T-helper 2 cell (primary cell): ENCODE measurements at places on chromosomes 5 and 9.

- no peak for DNase-seq
Measured at GRCh38 chr5:8912106-8912505, 633.8 kb downstream of the SEMA5A start.

DNA sequence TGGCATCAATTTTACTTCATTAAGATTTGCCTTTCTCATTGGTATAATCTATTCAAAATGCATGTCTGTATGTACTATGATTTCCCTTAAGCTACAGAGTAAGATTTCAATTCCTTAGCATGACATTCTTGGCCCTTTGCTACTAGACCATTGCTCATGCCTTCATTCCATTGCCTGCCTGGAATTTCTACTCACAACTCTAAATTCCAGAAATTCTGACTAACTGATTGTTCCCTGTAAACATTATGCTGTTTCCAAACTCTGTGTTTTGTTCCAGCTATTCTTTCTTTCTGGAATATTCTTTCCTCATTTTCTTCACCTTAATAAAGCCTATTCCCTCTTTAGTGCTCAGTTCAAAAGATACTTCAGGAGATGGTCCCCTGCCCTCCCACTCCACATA is 568.8 kb upstream of the SEMA6A start:
- DNase-seq: no peak

DNA sequence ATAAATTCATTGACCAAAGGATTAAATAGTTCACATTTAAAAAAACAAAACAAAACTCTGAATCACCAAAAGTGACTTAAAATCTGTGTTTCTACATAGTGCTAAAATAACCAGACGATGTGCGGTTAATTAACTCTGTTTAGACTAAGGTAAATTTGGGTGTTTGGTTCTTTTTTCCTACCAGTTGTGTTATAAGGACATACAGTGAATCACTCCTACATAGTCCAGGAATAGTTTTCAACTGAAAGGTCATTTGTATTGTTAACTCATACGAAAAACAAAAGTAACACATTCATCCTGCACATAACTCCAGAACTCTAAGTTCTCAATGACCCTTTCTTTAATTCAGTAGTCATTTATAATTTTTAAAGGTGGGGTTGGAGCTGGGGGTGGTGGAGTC is 203.7 kb downstream of the GLIS3 start:
- DNase-seq: no peak

GRCh38 chr9:89430995-89431394 is 66.9 kb downstream of the SEMA4D start:
- no peak for DNase-seq

DNA sequence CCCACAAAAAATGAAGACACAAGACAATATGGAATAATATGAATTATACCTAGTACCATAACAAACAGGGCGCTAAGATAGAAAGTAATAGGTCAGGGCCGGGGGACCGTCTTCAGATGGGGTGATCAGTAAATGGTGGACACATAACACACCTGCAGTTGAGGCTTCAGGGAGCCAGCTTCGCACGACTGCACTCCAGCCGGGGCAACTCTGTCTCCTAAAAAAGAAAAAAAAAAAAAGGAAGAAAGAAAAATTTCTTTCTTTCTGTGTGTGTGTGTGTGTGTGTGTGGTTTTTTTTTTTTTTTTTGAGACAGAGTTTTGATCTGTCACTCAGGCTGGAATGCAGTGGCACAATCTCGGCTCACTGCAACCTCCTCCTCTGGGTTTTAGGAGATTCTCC is 75.0 kb upstream of the HSPA9 start:
- DNase-seq: no peak

DNA sequence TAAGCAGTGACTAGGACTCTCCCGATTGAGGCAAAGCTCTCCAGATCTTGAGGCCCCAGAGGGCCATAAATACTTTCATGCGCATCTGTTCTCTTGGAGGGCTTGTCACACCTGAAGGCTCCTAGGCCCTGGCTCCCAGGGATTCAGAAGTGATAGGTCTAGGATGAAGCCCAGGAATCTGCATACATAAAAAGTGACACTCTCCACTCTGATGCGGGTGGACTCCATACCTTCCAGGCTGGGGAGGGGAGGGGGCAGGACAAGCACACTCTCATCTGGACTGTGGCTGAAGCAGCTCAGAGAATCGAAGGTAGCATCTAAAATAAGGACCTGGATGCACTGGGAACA is 9.1 kb upstream of the CYSTM1 start:
- no peak for DNase-seq

DNA sequence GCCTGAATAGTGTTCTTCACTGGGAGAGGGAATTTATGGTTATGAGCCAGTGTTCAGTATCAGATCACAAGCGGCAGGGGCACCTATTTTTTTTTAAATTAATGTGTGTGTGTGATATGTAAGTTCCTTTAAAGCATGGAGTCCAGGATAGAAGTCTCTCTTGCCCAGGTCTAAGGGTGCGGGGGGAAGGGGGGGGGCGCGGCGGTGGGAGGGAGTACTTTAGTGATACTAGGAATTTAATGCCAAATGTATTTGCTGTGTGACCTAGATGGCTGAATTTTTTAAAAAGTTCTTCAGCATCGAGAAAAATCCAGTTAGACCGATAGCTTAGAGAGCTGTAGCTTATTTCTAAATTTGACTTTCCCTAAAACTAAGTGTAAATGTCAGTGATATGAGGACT is 1.5 kb upstream of the FCHO2 start:
- no peak for DNase-seq

- DNase-seq: no peak
Measured at GRCh38 chr5:59506285-59506877, 387.1 kb downstream of the PDE4D start.

DNA sequence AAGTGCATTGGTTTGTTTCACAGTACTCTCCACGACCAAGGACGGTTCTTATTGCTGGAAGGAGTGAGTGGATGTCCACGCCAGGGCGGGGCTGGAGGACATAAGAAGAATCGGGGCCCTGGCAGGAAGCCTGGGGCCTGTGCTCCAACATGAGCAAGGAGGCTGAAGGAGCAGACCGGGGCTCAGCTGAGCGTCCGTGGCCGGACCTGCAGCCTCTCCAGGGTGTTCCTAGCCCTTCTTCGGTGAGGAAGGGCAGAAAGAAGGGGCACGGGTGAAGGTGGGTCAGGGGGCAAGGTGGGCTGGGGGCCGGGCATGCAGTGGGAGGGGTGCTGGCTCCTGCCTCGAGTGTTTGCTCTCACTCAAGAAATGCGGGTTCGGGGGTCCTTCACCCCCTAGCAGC is 18.1 kb downstream of the FAM78A start:
- DNase-seq: no peak

DNA sequence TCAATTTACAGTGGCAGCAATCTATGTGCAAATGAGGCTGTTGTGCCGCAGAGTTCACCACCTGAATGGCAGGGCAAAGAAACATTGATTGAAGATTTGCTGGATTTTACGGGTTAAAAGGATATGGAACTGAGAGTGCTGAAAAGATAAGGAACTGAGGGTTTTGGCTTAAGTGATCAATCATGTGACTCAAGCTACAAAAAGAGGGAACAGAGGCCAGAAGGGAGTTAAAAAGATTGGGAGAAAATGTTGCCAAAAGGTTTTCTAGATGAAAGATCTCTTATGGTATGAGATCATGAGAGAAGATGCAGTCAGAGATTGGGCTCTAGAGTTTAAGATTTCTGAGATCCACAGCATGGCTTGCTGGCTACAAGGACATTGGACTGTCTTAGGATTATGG is 7.9 kb upstream of the RIMOC1 start:
- DNase-seq: no peak

DNA sequence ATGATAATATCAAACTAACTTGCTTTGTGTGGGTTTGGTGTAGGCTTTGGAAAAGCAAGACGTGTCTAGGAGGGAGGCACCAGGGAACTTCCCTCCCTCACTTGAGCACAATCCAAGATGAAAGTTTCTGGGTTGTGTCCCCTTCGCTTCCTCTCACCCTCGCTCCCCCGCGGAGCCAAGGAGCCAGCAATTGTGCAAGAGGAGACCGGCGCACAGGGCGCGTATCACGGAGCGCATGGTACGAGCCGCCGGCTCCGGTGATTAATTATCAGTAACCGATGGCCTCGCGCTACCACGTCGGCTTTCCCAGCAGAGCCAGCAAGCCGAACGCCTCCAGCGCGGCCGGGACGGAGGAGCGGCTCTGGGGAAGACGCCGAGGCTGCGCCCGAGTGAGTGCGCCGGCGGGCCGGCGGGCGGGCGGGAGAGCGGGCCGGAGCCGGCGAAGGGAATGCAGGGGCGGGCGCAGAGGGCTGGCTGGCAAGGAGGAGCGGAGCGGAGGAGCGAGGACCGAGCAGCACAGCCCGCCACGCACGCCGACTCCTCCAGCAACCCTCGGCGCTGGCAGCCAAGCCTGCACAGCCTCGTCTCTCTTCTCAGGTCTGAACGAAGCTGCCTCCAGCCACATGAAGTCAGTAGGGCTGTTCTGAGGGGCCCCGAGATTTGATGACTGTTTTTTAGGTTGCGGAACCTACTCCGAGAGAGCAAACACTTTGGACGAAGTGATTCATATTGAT is 143.6 kb downstream of the BNC2 start:
- no peak for DNase-seq

DNA sequence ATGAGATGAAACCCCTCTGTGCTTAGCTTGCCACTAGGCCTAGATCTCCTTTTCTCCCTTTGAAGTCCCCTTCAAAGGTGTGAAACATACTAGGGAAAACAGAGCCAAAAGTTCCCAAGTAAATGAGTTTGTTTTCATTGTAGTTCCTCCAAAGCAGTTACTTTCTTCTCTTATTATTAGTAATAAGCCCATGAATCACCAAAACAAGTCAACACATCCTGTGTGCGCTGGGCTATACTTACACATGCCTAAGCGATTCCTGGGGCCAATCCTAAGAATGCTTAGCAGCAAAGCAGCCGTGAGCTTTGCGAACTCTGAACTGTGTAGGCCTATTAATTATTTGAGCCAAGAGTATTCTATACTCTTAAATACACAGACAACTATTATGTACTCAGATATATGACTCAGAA is 7.6 kb downstream of the ENC1 start:
- no peak for DNase-seq

DNA sequence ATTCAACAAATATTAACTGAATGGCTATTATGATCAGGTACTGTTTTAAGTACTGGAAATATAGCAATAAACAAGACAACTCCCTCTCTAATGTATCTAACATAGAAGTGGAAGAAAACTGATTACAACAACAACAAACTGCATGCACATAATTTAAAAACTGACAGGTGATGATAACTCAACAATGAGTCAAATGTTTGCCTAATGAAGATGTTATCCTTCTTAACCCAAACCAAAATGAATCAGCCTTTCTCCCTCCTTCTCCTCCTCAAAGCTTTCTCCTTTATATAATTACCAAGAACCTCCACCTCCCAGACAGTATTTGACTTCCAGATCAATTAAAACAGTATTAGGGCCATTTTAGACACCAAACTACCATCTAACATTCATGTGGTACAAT is 49.3 kb downstream of the RICTOR start:
- DNase-seq: no peak

- DNase-seq: no peak
Measured at GRCh38 chr9:104412238-104412637, 91.8 kb upstream of the OR13F1 start.

DNA sequence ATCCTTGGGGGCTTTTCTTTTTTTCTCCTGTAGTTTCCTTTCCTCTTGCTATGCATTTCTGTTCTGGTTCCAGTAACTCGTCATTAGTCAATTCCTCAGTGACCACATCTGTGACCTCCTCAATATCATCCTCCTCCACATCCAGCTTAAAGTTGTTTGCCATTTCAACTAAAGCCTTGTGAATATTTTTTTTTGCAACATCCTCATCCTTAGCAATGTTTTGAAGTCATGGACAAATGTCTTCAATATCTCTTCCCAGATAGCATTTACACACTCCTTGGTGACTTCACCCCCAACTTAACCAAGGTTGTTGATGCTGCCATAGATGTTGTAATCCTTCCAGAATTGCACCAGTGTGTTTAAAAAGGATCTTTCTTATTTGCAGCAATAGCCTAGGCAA is 14.7 kb upstream of the ADRB2 start:
- no peak for DNase-seq

GRCh38 chr5:41587668-41588067 is 77.3 kb upstream of the PLCXD3 start:
- no peak for DNase-seq

- no peak for DNase-seq
Measured at GRCh38 chr9:69149321-69149807, 24.7 kb upstream of the TJP2 start.

DNA sequence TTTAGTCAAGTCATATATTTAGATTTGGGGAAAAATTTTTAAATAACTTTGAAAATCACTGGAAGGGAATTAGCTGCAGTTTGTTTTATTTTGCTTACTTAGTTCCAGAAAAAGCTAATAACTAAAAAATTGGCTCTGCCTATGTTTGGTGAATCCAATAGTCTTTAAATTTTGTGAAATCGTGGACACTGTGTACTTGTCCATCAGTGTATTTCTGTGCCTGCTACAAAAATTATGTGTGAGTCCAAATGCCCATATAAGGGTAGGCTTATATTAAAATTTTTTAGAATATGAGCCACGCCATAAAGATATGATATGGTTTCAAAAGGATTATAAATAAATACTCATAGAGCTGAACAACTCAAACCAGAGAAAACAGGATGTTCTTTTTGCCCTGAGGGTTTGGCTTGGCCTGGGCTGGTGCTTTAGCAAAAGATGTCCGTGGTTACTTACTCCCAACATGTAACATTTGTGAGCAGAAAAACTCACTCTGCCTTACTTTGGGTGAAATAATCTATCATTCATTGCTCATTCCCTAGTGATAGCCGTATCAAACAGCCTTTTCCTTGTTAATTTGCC is 133.2 kb upstream of the PRLR start:
- DNase-seq: no peak

- no peak for DNase-seq
Measured at GRCh38 chr5:90056911-90057705, 352.4 kb downstream of the CETN3 start.

- no peak for DNase-seq
Measured at GRCh38 chr9:107588393-107588792, 98.8 kb upstream of the KLF4 start.

- no peak for DNase-seq
Measured at GRCh38 chr5:137564398-137564961, 65.4 kb upstream of the SPOCK1 start.

DNA sequence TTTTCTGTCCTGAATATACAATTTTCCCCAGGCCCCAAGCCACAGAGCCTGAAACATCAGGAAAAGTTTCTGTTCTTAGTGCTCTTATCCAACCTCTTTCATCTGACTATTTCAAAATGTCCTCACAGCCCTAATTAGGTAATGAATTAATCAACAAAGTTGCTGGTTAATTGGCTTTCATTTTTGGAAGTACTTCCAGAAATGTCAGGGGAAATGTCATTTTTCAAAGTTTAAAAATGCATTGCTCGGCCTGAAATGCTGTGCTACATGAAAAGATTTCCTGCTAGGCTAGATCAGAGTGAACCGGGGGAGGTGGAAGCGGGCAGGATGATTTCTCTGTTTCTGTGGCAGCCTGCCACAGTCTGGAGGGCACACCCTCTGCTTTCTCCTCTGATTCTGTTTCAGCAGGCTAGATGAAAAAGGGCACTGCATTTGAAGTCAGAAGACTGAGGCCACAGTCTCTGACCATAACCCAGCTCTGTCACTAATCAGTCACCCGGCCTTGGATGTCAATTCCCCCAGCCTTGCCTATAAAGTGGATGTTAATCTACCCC is 55.9 kb upstream of the BARX1 start:
- DNase-seq: no peak

- DNase-seq: no peak
Measured at GRCh38 chr5:6349387-6349786, 29.0 kb downstream of the MED10 start.

GRCh38 chr9:81314490-81314889 is 374.9 kb downstream of the TLE1 start:
- DNase-seq: no peak

GRCh38 chr5:12277504-12278192 is 373.4 kb upstream of the CTNND2 start:
- DNase-seq: no peak

- no peak for DNase-seq
Measured at GRCh38 chr5:96013254-96013653, 51.6 kb upstream of the ELL2 start.
